ENCODE measurements at places on chromosomes 13 and 19.

DNA sequence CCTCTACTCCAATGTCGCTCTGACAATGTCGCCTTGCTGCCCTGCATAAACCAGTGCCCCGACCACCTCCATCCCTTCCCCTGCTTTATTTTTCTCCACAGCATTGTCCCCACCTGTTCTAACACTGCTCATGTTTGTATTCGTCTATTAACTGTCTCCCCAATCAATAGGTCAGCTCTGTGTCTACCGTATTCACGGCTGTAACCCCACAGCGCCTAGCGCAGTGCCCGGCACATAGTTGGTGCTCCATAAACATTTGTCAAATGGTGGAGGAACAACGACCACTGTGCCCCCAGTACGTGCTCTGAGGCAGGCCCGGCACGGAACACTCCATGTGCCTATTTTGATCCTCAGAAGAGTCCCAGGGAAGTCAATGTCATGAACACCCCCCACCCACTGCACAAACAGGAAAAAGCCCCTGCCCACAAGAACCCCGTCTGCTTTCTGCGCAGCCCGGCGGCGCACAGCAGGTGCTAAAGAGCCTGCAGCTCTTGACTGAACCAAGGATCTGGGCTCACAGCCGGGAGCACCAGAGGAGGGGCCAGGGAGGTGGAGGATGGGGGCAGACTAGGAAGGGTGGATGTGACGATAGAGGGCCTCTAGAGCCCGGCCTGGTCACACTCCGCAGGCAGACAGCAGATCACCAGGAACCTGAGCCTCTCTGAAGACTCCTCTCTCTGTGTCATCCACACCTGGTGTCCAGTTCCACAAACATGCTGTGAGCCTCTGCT lies 1.8 kb upstream of the CEACAM16 start:
- no peak for DNase-seq

GRCh38 chr19:1461862-1462261 lies 11.9 kb downstream of the APC2 start:
- DNase-seq = no peak

- no peak for DNase-seq
Measured at GRCh38 chr19:10291554-10292205, 1.9 kb downstream of the ICAM5 start.

- no peak for DNase-seq
Measured at GRCh38 chr19:44649578-44650145, 6.0 kb downstream of the PVR start.

- no peak for DNase-seq
Measured at GRCh38 chr19:29288256-29288655, 75.3 kb upstream of the UQCRFS1 start.

GRCh38 chr19:32041681-32042292 lies 303.6 kb upstream of the ZNF507 start:
- DNase-seq = no peak

DNA sequence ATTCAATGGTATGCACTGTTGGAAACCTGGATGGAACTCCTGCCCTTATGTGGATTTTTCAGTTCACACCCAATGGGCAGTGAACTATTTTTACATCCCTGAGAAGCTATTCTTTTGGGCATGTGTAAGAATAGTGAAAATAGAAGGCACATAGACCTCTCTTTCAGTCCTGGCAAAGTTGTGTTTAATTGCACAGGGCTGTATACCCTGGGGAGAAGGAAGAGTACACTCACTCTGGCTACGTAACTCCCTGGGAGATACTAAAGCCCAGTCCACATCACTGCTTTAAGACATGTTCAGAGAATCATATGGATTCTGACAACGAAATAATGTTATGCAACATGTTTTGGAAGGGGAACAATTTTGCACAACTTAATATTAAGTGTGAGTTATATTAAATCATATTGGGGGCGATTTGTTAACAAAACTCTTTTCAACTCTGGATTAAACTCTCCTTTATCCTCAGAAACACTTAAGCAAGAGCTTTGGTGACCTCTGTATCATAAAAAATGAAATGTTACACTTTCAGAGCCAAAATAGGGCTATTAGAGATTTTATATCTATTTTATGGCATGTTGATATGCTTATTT lies 166.1 kb downstream of the DCT start:
- DNase-seq = no peak

- DNase-seq = no peak
Measured at GRCh38 chr13:47901441-47901840, 99.6 kb downstream of the SUCLA2 start.

DNA sequence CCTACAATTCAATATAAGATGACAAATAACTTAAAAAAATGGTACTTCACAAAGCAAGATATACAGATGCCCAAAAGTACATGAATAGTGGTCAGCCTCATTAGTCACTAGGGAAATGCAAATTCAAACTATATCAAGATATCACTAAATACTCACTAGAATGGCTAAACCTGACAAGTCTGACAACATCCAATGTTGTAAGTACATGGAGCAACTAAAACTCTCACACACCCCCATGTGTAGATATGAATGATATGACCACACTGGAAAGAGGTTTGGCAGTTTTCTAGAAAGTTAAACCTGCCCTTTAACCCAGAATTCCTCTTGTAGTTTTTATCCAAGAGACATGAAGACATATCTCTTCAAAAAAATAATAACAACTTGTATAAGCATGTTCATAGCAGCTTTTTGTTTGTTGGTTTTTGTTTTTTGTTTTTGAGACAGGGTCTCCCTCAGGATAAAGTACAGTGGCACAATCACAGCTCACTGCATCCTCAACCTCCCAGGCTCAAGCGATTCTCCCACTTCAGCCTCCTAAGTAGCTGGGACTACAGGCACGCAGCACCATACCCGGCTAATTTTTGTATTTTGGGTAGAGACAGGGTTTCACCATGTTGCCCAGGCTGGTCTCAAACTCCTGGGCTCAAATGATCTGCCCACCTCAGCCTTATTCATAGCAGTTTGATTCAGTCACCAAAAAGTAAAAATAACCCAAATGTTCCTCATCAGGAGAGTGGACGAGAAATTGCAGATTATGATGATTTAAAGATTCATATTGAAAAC lies 55.1 kb downstream of the RFX2 start:
- no peak for DNase-seq

GRCh38 chr13:29569253-29570050 lies 26.0 kb downstream of the SLC7A1 start:
- peak; percentile 42 for DNase-seq

GRCh38 chr13:53141336-53141735 lies 112.7 kb downstream of the OLFM4 start:
- no peak for DNase-seq

DNA sequence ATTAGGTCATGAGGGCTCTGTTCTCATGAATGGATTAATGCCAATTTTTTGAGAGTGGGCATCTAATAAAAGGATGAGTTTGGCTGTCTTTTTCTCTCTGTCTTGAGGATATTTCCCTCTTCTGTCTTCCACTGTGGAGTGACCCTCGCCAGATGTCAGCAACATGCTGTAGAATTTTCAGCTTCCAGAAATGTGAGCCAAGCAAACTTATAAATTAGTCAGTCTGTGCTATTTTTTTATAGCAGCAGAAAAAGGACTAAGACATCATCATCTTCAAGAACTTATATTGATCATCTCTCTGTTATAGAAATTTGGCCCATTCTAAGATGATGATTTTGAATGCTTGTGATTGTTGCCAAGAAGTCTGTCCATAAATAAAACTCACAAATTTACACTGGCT lies 431.4 kb downstream of the FGF9 start:
- no peak for DNase-seq

DNA sequence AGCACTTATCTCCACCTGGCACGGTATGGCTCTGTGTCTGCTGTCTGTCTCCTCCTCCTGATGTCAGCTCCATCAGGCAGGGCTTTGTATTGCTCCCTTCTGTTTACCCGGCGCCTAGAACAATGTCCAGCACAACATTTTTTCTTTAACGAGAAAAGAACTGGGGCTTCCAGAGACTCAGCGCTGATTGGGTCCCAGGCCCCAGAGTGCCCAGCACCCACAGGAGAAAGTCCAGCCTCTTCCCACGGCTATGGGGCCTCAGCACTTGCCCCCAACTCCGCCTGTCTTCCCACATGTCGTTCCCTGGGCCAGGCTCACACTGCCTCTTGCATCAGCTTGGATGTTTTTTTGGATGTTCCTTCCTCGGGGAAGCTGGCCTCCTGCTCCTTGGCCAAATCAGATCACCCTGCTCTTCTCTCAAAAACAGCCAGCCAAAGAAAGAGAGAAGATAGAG lies 6.9 kb downstream of the MYPOP start:
- DNase-seq = no peak

DNA sequence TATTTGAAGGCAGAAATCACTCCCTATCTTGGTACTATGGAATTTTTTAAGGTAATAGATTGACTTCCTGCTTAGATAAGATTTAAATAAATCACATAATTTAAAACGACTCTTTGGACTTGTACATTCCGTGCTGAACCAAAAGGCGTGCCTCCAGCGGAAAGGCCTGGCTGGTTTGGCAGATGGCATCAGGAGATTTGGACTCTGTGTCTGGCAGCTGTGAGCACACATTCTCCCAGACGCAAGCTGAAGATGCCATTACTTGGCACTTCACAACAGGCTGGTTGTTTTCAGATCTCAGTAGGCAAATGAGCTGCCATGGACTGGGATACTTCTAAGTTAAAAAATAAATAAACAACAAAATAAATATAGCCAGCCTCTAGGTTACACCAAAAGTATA lies 104.5 kb upstream of the SLC15A1 start:
- no peak for DNase-seq

- no peak for DNase-seq
Measured at GRCh38 chr13:36530050-36530789, 97.9 kb downstream of the CCNA1 start.

GRCh38 chr13:98158172-98158899 lies 15.4 kb downstream of the FARP1 start:
- no peak for DNase-seq

DNA sequence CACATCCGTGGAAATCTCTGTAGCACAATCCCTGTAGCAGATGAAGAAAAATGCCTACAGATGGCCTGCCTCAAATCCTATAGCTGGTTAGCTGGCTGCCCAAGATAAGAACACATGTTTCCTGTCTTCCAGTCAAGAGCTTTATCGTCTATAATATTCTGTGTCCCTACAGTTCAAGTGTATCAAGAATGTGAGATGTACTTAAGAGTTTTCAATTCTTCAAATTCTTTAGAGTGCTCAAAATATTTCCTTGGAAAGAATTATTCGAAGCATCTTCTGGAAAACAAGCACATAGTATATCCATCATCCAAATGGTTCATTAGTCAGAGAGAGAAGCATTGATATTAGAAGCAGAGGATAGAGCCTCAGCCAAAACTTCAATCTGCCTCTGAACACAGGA lies 239.8 kb downstream of the COG6 start:
- no peak for DNase-seq

DNA sequence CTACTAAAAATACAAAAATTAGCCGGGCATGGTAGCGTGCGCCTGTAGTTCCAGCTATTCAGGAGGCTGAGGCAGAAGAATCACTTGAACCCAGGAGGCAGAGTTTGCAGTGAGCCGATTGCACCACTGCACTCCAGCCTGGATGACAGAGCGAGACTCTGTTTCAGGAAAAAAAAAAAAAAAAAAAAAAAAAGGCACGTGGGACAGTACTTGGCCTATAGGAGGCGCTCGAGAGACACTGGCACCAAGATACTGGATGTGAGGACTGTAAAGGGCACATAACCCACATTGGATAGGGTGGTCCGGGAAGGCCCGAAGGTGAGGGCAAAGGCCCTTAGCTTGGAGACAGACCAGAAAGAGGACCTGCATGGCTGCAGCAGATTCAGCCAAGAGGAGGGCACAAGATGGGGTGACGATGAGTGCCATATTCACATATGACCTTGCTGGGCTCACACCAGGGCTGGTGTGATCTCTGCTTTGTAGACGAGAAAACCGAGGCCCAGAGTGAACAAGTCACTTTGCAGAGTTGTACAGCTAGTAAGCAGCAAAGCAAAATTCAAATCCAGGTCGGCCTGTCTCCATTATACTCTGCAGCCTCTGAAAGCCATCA lies 89.4 kb downstream of the DPF1 start:
- peak; percentile 44 for DNase-seq

DNA sequence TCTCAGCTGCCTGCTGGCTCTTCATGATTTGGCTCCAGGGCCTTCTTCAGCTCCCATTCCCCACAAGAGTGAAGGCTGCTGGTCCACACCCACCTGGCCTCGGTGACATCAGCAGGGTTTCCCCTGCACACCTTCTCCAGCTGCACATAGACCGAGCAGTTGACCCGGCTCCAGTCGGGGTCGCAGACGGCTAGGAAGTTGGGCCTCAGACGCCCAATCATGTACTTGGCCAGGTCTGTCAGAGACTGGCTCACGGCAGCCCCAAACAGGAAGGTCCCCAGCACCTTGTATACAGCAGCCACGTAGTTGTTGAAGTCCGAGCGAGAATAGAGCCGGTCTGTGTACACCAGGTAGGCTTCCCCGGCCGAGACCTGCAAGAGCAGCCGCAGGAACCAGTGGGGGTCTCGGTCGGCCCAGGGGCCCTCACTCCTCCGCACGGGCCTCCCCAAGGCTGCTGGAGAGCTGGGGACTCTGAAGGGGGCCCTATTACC lies 3.8 kb downstream of the PLPP2 start:
- no peak for DNase-seq

DNA sequence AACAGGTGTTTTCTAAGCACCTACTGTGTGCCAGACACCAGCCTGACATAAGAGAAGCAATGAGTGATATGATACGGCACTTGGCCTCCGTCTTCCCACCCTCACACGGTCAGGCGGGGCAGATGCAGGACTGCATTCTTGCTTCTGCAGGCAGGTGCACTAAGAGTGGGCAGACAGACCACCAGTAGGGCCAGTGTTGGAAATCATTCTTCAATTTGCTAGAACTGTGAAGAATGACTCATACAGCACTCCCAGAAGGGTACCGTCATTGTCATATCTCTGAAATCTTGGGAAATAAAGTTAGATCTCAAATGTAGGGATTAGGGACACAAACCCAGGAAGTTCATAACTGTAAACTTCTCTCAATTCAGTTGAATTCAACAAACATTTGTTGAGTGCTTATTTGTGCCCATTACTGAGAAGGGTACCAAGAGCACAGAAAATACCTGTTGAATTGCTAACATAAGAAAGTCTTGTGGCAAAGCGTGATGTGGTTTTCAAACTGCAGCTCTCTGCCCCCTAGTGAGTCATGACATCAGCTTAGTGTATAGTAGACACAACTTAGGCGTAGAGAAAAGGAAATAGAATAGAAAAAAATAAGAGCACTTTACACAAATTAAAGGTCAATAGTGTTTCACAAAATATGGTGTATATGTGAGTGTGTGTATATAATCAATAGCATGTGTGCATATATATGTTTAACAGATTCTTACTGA lies 76.1 kb downstream of the TEX26 start:
- no peak for DNase-seq

GRCh38 chr19:1097810-1098176 lies 2.6 kb upstream of the POLR2E start:
- no peak for DNase-seq

- DNase-seq = no peak
Measured at GRCh38 chr13:114059946-114060860, 72.2 kb downstream of the RASA3 start.

Measured in Calu3 (cell line).